IgD-negative memory B cell (primary cell): ENCODE measurements at places on chromosomes 7 and 10. TPM values are rescaled to one million over a fixed set of nuclear protein-coding genes. Genes with fewer than 3 reads are reported as not detected.

The LEP gene
- polyA plus RNA-seq = not detected

The CALML5 gene
- not detected for polyA plus RNA-seq

The MBL2 gene
- not detected for polyA plus RNA-seq

The OR6V1 gene
- polyA plus RNA-seq = not detected

The GJD4 gene
- polyA plus RNA-seq = not detected

The PNLIPRP2 gene
- not detected for polyA plus RNA-seq

The FOXI2 gene
- not detected for polyA plus RNA-seq

The MIOS gene
- 38.8 TPM for polyA plus RNA-seq

The PIP gene
- not detected for polyA plus RNA-seq

The EBF3 gene
- not detected for polyA plus RNA-seq

The GPR146 gene
- polyA plus RNA-seq = 2.6 TPM

The AGAP5 gene
- polyA plus RNA-seq = 0.99 TPM

The GRK5 gene
- 18.1 TPM for polyA plus RNA-seq

The SH2D4B gene
- not detected for polyA plus RNA-seq

The CAV1 gene
- polyA plus RNA-seq = 2.3 TPM

The TUBAL3 gene
- polyA plus RNA-seq = not detected

The GIMAP2 gene
- 11.9 TPM for polyA plus RNA-seq

The C10orf95 gene
- polyA plus RNA-seq = 0.70 TPM

The CDH23 gene
- polyA plus RNA-seq = not detected

The SUN3 gene
- not detected for polyA plus RNA-seq

The ATOH7 gene
- polyA plus RNA-seq = not detected

The CALHM1 gene
- 1.4 TPM for polyA plus RNA-seq

The SPACDR gene
- polyA plus RNA-seq = 0.78 TPM

The R3HCC1L gene
- 15.1 TPM for polyA plus RNA-seq

The OAT gene
- 46.4 TPM for polyA plus RNA-seq

The GNAI1 gene
- 0.10 TPM for polyA plus RNA-seq

The APBB1IP gene
- 66.4 TPM for polyA plus RNA-seq

The RARRES2 gene
- polyA plus RNA-seq = not detected

The FZD8 gene
- not detected for polyA plus RNA-seq

The SPDYE6 gene
- polyA plus RNA-seq = 0.36 TPM

The CDK5 gene
- 11.4 TPM for polyA plus RNA-seq

The C10orf90 gene
- polyA plus RNA-seq = not detected

The IFIT3 gene
- 16.9 TPM for polyA plus RNA-seq

The PPP1R9A gene
- 2.2 TPM for polyA plus RNA-seq

The FAM25C gene
- polyA plus RNA-seq = not detected

The SPDYE2B gene
- not detected for polyA plus RNA-seq

The MALSU1 gene
- polyA plus RNA-seq = 68.1 TPM

The SND1 gene
- polyA plus RNA-seq = 138 TPM

The ZNF212 gene
- 8.7 TPM for polyA plus RNA-seq

The GNGT1 gene
- polyA plus RNA-seq = not detected
